ENCODE measurements at places on chromosomes 2 and 18.

GRCh38 chr18:22865354-22866116 lies 67.6 kb upstream of the RBBP8 start:
- no peak for DNase-seq

- DNase-seq: no peak
These were observed 120.5 kb upstream of the POU3F3 start for GRCh38 chr2:104733226-104733943.

- DNase-seq: no peak
These were observed 29.7 kb downstream of the NAB1 start for GRCh38 chr2:190678444-190679162.

- no peak for DNase-seq
These were observed 879 bp upstream of the GALNT5 start for GRCh38 chr2:157256626-157257025.

DNA sequence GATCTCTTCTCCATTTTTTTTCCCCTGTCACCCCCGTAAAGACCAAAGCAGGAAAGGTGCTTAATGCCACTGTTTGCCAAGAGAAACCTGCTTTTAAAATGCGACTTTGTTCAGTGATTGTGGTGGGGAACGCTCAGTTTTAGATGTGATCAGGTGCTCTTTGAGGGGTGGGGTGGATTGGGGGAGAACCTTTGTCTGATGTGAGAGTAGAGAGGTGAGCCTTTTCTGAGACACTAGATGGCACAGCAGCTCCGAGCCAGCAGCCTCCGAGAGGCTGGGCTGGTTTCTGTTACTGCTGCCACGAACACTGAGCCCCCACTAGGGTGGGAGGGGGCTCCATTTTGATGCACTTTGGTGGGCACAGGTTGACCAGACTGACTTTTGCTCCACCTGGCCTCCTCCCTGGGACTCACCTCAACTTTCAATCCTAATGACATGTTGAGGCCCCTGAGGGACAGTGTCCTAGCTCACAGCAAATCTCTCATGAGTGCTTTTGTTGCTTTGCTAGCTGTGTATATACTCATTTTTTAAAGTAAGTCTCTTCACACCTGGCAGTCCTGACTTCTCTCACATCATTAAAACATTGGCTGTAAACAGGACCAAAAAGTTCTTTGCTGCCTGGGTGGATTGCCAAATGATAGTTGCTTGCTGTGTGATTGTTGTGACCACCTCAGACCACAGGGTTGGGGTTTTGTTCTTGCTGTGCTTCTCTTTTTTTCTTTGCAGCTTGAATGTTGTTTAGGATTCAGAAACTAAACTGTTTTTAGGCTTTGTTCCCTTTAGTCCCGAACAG lies 98.2 kb upstream of the MAP3K20 start:
- DNase-seq: no peak

DNA sequence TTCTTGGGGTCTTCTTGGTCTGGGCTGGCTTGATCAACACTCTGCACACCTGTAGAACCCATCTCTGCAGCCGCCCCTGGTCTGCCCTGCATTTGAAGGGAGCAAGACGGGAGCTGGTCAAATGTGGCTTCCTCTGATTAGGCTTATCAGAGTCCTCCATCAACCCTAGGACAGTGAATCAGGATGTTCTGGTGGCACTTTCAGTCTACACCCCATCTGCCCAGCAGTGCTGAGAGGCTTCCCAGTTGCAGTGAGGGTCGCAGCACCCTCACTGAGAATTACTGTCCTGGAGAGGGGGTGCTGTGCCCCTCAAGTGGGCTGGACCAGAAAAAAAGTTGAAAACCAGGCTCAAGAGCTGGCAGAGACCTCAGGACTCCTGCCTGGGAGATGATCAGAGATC lies 152.9 kb downstream of the DYSF start:
- no peak for DNase-seq

DNA sequence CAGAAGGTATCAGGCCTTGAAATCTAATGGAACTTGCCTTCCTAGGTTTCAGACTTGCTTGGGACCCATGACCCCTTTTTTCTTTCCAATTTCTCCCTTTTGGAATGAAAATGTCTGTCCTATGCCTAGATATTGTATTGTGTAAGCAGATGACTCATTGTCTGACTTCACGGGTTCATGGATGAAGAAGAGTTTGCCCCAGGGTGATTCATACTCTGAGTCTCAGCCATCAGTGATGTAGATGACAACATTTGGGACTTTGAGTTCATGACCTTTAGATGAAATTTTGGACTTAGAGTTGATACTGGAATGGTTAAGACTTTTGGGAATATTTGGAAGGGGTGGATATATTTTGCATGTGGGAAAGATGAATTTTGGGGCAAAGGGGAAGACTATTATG lies 11.2 kb upstream of the SCYGR5 start:
- peak; percentile 1 for DNase-seq

Data from forelimb muscle (tissue), 1 donor.